ENCODE measurements at places on chromosomes 1 and 21.
A peak's percentile ranks its signal among the peaks of the same experiment; 100 is the strongest.

GRCh38 chr1:163866564-163866963 lies 544.8 kb downstream of the NUF2 start:
- DNase-seq = no peak

DNA sequence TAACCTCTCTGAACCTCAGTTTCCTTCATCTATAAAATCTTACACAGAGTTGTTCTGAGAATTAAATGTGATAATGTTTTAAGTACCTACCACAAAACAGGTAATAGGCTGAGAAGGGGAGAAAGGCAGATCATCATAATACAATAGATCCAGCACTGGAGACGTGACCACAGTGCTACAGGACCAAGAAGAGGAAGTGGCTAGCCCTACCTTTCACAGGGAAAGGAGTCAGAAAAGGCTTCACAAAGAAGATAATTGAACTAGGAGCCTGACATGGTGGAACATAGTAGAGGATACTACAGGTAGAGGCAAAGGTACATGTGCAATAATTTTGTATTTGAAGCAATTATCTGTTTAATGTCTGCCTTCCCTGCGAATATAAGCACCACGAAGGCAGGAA lies 45.1 kb downstream of the ERI3 start:
- DNase-seq = no peak

GRCh38 chr1:234602334-234603220 lies 7.4 kb downstream of the IRF2BP2 start:
- DNase-seq = peak; percentile 71

DNA sequence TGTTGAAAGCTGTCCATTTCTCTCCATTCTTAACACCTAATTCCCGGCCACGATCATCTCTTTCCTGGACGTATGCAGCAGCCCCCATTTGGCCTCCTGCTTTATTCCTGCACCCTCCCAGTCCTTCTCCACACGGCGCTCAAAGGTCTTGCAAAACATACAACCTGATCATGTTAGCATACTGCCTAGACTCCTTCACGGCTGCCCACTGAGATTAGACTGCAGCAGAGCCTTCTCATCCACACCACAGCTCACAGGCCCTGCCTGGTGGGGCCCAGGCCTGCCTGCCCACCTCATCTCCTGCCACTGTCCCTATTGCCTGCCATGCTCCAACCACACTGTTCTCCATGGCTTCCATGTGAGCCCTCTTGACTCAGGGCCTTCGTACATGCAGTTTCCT lies 2.7 kb downstream of the GOLT1A start:
- no peak for DNase-seq

DNA sequence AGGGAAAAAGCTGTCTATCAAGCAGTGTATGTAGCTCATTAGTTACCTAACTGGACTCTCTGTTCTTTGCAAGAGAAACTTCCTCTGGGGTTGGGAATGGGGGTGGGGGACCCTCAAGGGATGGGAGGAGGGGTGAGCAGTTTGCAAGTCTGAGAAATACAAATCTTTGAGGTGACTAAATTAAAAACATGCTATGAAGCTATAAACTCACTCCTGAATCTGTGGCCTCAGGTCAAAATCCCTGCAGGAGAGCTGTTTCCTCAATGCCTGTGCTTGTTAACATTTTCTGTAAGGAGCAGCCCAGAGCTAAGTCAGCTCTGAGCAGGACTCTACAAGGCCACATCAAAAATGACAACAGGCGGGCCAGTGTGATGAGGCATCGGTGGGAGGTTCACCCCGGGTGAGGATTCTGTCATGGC lies 32.8 kb upstream of the PTPRC start:
- DNase-seq = no peak

DNA sequence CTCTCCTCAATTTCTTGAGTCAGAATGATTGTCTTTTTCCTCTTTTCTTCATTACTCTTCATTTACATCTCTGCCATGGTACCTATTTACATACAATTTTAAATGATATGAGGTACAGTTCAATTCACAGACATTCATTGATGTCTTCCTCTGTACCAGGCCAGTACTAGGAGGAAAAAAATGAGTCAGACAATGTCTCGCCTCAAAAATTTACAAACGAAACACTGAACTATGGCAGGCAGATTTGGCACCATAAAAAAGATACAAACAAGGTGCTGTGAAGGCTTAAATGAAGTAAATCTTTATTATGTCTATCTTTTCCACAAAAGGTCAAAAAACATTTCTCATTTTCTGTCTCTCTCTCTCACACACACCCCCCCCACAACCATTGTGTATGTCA lies 71.0 kb downstream of the RGS13 start:
- no peak for DNase-seq

GRCh38 chr1:182622901-182623528 lies 18.8 kb upstream of the RGS16 start:
- no peak for DNase-seq

GRCh38 chr1:39116116-39116607 lies 88.3 kb upstream of the MACF1 start:
- DNase-seq = no peak

GRCh38 chr1:112743174-112744008 lies 28.3 kb upstream of the PPM1J start:
- DNase-seq = no peak

DNA sequence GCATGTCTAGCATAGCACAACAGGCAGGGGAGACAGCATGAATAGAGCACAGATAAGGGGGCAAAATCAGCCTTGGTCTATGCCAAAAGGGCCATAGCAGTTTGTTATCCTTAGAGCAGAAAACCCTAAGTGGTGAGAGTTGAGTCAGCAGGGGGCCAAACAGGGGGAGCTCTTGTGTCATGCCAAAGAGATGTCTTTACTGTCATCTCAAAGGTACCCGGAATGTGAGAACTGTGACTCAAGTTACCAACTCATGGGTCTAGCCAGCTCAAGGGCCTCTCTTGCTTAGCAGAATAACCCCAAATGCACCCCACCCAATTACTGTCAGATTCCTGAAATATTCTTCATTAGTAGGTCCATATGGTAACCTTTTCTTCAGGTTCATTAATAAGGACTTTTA lies 45.9 kb upstream of the NRDC start:
- DNase-seq = no peak

DNA sequence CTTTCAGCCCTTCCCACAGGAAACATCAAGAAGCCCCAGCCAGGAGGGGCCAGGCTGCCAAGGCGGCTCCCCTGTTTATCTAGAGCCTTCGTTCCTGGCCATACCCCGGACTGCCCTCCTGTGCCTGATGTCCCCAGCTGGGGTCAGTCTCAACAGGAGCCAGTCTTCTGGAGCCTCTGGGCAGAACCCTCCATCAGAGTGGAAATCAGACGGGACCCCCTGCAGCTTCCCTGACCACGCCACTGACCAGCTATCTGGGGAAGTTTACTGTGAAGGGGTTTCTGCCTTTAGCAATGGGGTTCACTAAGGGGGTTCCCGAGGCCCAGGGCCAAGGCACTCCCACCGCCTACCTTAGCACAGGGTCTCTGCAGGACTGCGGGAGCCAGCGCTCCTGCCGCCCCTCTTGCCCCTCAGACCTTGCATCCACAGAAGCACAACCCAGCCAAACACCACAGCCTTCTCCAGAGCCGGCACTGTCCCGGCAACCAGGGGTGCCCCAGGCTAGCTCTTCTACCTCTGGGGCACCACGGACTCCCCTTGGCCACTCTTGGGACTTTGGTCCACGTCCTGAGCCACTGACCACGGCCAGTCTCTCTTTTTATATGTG lies 3.5 kb upstream of the MTFR1L start:
- DNase-seq = no peak

DNA sequence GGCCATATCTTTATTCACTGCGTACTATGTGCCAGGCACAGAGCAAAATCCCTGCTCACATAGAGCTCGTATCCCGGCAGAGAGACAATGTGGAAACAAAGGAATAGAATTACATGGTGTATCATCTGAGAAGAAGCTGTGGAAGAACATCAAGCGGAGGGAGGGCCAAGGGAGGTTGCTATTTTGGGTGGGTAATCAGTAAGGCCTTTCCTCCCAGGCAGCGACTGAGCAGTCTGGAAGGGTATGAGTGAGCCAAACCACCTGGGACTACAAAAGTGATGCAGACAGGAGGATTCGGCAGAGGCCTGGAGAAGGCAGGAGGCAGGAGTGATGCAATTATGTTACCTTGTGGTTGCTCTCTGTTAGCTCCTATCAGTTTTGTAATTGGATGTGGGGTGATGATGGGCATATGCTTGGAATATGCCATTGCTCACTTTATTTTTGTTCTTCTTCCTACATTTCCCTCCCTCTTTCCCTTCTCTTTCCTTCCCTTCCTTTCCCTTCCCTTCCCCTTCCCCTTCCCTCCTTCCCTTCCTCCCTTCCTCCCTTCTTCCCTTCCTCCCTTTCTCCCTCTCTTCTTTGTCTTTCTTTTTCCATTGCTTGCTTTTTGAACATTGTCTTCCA lies 172.9 kb downstream of the DISC1 start:
- no peak for DNase-seq

- no peak for DNase-seq
Measured at GRCh38 chr1:214460304-214460916, 91.0 kb downstream of the PTPN14 start.

DNA sequence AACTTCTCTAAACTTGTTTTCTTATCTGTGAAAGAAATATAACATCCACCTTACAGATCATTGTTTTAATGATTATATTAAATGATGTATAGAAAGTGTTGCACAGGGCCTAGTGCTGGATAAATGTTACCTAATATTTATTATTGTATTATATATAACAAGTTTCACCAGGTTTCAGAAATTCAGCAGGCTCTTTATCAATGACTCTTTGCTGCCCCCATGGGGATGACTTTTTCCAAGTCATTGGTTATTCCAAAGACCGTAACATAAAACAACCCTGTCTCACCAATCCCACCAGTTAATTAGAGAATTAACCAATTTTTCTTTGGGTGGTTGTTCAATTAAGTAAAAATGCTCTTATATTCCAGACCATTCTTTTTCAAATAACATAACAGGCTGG lies 7.3 kb upstream of the DEDD start:
- peak; percentile 5 for DNase-seq

DNA sequence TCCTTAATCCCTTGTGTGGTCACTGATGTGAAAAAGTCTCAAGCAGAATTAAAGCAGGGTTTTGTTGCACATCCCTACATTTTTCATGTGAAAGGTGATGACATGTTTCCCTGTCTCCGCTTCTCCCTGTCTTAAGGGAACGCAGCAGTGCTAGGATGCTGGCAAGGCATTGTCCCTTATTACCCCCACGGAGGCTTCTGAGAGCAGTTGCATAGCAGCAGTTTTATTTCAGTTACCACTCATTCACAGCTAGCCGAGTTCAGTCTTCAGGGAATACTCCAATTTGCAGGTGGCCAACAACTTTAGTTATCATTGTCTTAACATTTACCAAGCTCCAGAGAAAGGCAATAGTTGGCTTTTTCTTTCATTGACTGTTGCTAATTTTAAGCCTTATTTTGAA lies 89.1 kb downstream of the CLEC20A start:
- DNase-seq = no peak

DNA sequence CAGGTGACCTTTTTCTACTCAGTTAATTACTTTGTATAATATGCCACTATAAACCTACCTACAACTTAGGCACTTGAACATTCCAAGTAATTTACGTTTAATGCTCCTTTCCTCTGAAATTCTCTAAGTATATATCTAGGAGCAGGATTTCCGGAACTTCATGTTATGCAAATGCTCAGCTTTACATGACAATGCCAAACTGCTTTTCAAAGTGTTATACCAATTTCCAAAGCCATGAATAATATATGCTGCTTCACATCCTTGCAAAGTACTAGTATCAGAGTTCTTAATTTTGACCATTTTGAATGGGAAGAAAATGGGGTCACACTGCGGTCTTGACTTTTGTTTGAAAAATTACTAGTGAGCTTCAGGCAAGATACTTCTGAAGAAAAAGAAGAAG lies 5.8 kb upstream of the XCL1 start:
- no peak for DNase-seq

GRCh38 chr1:234500269-234500668 lies 21.3 kb upstream of the TARBP1 start:
- DNase-seq = no peak

DNA sequence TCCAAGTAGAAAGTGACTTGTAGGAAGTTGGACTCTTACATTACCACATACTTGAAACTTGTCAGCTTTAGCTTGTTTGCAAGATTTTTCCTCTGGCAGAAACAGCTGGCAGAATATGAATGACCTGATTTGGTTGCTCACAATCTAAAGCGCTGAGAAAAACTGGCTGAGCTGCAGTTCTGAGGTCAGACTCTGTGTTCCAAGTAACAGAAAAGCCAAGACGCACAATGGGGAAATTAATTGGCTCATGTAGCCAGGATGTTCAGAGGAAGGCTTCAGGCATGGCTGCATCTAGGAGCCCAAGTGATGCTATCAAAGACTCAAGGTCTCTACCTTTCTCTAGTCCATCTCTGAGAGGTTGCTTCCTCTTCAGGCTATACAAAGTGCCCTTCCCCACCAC lies 27.0 kb downstream of the ALPL start:
- no peak for DNase-seq

DNA sequence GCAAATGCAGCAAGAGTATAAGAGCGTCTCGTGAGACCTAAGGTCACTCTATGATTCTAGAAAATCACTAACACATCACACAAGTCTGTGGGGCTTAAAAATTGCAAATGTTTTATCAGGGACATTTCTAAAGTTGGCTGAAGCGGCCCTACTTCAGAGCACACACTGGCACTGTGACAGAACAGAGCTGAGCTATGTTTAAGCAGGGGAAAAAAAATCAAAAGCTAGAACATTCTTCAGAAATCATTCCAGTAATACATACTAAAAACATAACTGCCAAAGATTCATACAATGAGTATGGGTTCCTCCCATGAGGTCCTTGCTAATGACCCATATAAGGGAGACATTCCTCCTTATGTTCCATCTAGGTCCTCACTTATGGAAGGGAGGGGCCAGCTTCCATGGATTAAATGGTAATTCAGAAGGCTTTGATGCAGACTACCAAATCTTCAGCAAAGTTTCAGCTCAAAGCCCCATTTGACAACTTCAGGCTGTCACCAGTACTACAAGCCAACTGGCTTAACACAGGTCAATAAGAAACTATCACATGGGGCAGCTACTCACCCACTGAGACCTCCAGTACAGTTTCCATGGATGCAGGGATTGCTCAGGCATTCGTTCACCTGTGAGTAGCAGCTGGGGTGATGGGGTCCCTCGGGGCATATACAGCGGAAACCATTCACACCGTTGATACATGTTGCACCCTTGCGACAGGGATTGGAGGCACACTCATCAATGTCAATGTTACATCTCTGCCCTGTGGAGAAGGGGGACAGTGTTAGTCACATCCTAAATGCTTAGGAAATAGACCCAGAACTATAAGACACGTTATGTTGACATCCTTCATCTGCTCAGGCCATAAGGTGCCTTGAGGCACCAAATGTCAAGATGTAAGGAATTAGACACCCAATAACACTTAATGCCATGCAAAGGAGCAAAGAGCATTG lies 58.4 kb upstream of the ADAM30 start:
- no peak for DNase-seq

GRCh38 chr1:87508247-87508787 lies 179.6 kb downstream of the LMO4 start:
- DNase-seq = no peak

GRCh38 chr1:228226956-228227791 lies 19.3 kb downstream of the OBSCN start:
- DNase-seq = no peak

- no peak for DNase-seq
Measured at GRCh38 chr1:4307911-4308545, 346.4 kb upstream of the AJAP1 start.

- no peak for DNase-seq
Measured at GRCh38 chr21:17612023-17612564, 607 bp downstream of the BTG3 start.
